Activated naive CD4-positive, alpha-beta T cell treated with anti-CD3 and anti-CD28 coated beads for 36 hours (primary cell): ENCODE measurements at places on chromosomes 5 and 9. TPM values are rescaled to one million over a fixed set of nuclear protein-coding genes. Genes with fewer than 3 reads are reported as not detected.
A peak's percentile ranks its signal among the peaks of the same experiment; 100 is the strongest.

DNA sequence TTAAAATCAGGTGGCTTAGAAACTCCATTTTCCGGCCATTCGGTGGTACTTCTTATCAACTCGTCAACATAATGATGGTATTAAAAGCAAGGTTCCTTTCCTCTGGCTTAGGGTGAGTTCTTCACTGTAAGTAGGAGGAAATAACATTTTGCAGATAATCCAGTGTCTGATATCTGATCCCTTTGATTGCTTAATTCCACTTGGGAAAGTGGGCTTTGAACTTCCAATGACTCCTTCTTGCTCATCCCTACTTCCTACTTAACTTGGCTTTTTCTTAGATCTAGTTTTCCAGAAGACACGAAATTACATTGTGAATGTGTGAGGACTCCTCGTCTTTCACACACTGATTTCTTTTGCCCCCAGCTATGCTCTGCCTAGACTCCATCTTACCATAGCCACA is 31.5 kb downstream of the DDX31 start:
- no peaks in the 10 kb centered on the region for H3K27me3 ChIP-seq
- H3K36me3 ChIP-seq, result peaks cover 41% of the 10 kb centered on the region
- no peak overlapping the region for H3K4me3 ChIP-seq
- no peak for DNase-seq
- H3K27ac ChIP-seq, result no peak overlapping the region
- no peaks in the 10 kb centered on the region for H3K4me1 ChIP-seq

DNA sequence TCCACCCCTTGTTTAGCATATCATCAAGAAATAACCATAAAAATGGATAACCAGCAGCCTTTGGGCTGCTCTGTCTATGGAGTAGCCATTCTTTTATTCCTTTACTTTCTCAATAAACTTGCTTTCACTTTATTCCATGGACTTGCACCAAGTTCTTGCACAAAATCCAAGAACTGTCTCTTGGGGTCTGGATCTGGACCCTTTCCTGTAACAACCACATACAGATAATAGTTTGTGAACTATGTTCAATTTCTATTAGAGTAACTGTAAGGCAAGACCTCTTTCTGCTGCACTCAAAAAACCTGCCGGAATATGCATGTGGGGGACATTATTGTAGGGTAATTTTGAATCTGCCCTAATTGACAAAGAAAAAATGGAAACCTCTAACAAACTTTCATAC is 66.9 kb upstream of the TMEM215 start:
- no peaks in the 10 kb centered on the region for H3K36me3 ChIP-seq
- no peak overlapping the region for H3K4me3 ChIP-seq

DNA sequence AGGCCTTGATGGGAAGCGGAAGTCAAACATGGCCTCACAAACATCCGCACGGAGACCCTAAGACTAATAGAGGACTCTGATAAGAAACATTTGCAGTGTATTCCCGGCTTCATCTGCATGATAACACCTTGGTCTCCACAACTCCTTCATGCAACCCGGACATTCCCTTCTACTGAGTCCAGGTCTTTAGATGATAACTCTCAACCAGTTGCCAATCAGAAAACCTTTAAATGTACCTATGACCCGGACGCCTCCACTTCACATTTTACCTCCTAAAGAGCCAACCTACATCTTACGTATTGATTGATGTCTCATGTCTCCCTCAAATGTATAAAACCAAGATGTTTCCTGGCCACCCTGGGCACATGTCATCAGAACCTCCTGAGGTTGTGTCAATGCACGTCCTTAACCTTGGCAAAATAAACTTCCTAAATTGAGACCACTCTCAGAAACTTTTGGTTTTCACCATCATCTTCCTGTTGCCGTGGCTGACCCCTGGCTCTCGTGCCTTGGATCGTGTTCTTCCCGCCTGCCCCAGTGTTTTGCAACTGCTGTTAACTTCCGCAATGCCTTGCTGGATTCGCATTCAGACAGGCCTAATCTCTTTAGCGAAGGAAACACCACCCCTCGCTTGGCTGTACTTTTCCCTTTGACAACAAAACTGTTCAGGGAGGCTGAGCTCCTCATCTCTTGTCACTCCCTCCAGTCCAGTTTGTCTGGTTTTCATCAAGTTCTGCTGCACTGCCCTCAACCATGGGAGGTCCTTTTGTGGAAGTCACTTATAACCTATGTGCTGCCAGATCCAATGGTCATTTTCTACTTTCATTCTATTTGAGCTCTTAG is 1.1 kb upstream of the DAP start:
- H3K4me3 ChIP-seq, result peak overlapping the region; percentile 63
- H3K4me1 ChIP-seq, result peaks cover 34% of the 10 kb centered on the region
- peaks cover 3% of the 10 kb centered on the region for H3K27me3 ChIP-seq
- H3K27ac ChIP-seq, result peak overlapping the region; percentile 38

NIM1K gene
- 0.57 TPM for total RNA-seq

GRXCR2 gene
- total RNA-seq, result not detected

DNA sequence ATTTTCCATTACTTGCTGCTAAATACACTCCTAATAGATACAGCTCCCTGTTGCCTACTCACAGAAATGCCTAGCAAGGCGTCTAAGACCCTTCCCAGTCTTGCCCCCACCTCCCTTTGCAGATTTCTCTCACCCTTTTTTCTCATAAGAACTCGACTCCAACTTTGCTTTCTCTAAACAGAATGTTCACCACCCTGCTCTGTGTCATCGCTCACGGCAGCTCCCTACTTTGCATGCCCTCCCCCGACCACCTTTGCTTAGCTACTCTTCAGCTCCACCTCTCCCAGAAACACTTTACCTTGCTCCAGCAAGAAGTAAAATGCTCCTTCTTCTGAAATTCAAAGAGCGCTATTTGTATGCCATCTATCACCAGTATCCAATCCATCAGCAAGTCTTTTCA is 15.2 kb upstream of the PPP1R2B start:
- H3K4me3 ChIP-seq, result no peak overlapping the region
- H3K36me3 ChIP-seq, result no peaks in the 10 kb centered on the region
- H3K27ac ChIP-seq, result no peak overlapping the region
- no peaks in the 10 kb centered on the region for H3K27me3 ChIP-seq

DNA sequence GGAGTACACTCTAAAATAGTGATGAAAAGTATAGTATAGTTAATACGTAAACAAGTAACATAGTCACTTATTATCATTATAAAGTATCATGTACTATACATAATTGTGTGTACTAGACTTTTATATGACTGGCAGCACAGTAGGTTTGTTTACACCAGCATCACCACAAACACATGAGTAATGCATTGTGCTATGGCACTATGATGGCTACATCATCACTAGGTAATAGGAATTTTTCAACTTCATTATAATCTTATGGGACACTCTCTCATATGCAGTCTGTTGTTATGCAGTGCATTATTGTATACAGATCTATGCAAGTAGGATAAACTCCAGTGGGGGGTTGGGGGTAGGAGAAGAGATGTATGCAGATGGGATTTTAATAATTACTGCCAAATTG is 52.7 kb upstream of the ELL2 start:
- no peak overlapping the region for H3K4me3 ChIP-seq
- H3K27ac ChIP-seq, result no peak overlapping the region
- peaks cover 4% of the 10 kb centered on the region for H3K27me3 ChIP-seq
- no peaks in the 10 kb centered on the region for H3K36me3 ChIP-seq
- no peaks in the 10 kb centered on the region for H3K4me1 ChIP-seq
- DNase-seq, result no peak

PCDHGC5 gene
- not detected for total RNA-seq

GRCh38 chr5:91386120-91386519 is 3.0 kb upstream of the ARRDC3 start:
- H3K4me3 ChIP-seq, result no peak overlapping the region
- no peaks in the 10 kb centered on the region for H3K27me3 ChIP-seq
- H3K27ac ChIP-seq, result no peak overlapping the region
- H3K4me1 ChIP-seq, result peaks cover 14% of the 10 kb centered on the region
- no peak for DNase-seq
- no peaks in the 10 kb centered on the region for H3K36me3 ChIP-seq

- peaks cover 4% of the 10 kb centered on the region for H3K36me3 ChIP-seq
- peaks cover 3% of the 10 kb centered on the region for H3K4me1 ChIP-seq
- peaks cover 3% of the 10 kb centered on the region for H3K27me3 ChIP-seq
- no peak overlapping the region for H3K4me3 ChIP-seq
- H3K27ac ChIP-seq, result no peak overlapping the region
- no peak for DNase-seq
Measured at GRCh38 chr9:3992924-3993323, 306.9 kb downstream of the GLIS3 start.

- no peaks in the 10 kb centered on the region for H3K4me1 ChIP-seq
- H3K27ac ChIP-seq, result no peak overlapping the region
- no peak for DNase-seq
- H3K4me3 ChIP-seq, result no peak overlapping the region
- H3K36me3 ChIP-seq, result no peaks in the 10 kb centered on the region
Measured at GRCh38 chr9:135705376-135705775, 3.4 kb downstream of the KCNT1 start.

DNA sequence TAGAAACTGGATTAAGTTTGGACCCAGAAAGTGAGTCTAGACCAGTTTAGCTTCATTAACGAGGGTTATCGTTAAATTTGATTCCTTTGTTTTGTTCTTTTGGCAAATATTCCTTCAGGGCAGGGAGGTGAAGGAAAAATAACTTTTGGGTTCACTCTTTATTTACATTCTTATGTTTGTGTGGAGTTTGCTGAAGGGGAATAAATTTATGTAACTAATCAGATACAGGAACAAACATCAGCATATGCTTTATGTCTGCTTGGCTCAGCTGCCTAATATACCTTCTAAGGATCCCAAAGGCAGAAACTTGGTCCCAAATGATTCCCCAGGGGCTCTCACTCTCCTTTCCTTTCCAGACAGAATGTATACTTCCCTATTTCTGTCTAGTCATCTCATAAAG is 132.4 kb downstream of the MCTP1 start:
- H3K4me3 ChIP-seq, result no peak overlapping the region
- H3K27ac ChIP-seq, result no peak overlapping the region
- no peaks in the 10 kb centered on the region for H3K36me3 ChIP-seq
- no peaks in the 10 kb centered on the region for H3K4me1 ChIP-seq

DNA sequence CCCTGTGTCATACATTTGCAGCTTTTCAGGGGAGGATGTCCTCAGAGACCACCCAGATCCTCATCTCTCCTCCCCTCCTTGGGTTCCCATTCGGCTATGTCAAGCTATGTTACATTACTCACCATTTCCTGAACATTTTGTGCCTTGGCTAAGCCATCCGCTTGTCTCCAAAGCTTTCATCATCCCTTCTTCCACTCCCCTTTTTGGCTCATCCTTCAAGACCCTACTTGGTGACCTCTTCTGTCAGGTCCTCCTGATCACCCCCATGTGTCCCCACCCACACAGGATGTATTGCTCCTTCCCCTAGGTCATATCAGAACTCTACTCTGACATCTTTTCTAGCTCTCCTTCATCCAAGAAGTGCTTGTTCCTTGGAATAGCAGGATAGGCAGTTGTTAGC is 81.8 kb downstream of the BOD1 start:
- H3K4me1 ChIP-seq, result no peaks in the 10 kb centered on the region
- H3K27me3 ChIP-seq, result peaks cover 8% of the 10 kb centered on the region
- H3K27ac ChIP-seq, result no peak overlapping the region
- H3K36me3 ChIP-seq, result no peaks in the 10 kb centered on the region

PCDHA5 gene
- total RNA-seq, result not detected

DNA sequence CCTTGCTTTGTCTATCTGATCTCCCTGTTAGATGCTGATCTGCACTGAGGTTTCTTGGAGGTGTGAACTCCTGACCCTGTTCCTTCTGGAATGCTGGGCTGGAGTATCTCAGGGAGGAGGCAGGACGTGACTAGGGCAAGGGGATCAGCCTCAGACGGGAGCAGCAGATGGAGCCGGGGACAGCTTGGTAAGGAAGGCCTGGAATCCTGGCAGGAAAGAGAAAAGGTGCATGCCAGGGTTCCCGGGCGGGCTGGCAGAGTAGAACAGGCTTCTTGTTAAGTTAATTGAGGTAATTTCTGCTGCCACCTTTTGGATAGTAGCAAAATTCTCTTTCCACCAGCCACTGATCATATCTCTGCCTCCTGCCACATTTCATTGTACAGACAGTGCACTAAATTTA is 180.9 kb downstream of the ZNF462 start:
- no peak overlapping the region for H3K4me3 ChIP-seq
- H3K27me3 ChIP-seq, result peaks cover 4% of the 10 kb centered on the region
- no peaks in the 10 kb centered on the region for H3K36me3 ChIP-seq
- H3K27ac ChIP-seq, result no peak overlapping the region

DNA sequence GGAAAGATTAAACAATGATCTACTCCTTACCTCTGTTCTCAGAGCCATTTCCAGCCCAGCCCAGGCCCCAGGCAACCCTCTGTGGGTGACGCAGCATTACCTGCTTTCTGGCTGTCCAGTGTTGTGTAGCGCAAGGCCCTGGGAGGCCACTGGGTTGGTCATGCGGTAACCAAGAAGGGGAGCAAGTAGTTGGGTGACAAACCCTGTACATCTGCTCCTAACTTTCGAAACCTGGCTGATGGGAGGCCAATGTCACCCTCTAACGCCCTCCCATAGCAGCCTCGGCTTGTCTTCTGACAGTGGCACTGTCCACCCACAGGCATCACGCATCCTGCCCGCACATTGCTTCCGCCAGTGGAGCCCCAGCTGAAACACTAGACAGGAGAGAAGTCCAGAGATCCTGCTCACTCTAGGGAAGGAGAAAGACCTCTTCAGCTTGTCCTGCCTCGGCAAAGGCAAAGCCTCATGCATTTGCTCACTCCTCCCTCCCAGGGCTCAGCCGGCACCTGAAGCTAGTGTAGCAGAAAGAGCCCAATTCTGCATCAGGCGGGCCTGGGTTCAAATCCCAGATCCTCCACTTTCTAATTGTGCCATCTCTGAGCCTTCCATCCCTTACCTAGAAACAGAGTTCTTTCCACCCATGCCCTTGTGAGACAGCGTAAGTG is 94.6 kb downstream of the ADAMTS2 start:
- DNase-seq, result no peak
- H3K36me3 ChIP-seq, result no peaks in the 10 kb centered on the region
- no peak overlapping the region for H3K27ac ChIP-seq
- H3K4me3 ChIP-seq, result no peak overlapping the region

GRCh38 chr5:14223372-14223771 is 80.2 kb downstream of the TRIO start:
- no peak overlapping the region for H3K27ac ChIP-seq
- H3K4me3 ChIP-seq, result no peak overlapping the region
- H3K36me3 ChIP-seq, result no peaks in the 10 kb centered on the region
- no peak for DNase-seq
- H3K4me1 ChIP-seq, result peaks cover 7% of the 10 kb centered on the region
- peaks cover 18% of the 10 kb centered on the region for H3K27me3 ChIP-seq

DNA sequence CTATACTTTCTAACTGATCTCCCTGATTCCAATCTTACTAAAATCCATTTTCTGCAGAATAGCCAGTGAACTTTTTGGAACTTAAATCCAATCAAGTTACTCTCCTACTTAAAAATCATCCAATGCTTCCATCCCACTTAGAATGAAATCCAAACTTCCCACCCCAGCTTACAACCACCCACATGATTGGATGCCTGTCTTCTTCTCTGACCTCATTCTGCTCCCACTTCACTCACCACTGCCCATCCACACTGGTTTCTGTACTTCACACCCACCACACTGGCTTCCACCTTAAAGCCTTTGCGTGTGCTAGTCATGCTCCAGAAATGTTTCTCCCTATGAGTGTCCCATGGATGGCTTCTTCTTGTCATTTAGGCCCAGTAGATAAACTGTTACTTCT is 119.7 kb downstream of the PRELID2 start:
- H3K27me3 ChIP-seq, result no peaks in the 10 kb centered on the region

- peak overlapping the region; percentile 4 for H3K27ac ChIP-seq
- DNase-seq, result peak; percentile 89
- H3K4me3 ChIP-seq, result no peak overlapping the region
- peaks cover 15% of the 10 kb centered on the region for H3K4me1 ChIP-seq
- no peaks in the 10 kb centered on the region for H3K36me3 ChIP-seq
- no peaks in the 10 kb centered on the region for H3K27me3 ChIP-seq
Measured at GRCh38 chr9:33225319-33226147, 14.4 kb upstream of the SPINK4 start.

- H3K4me1 ChIP-seq, result no peaks in the 10 kb centered on the region
- no peak overlapping the region for H3K27ac ChIP-seq
- H3K27me3 ChIP-seq, result no peaks in the 10 kb centered on the region
- peaks cover 6% of the 10 kb centered on the region for H3K36me3 ChIP-seq
- DNase-seq, result no peak
Measured at GRCh38 chr5:118921866-118922265, 66.5 kb downstream of the DTWD2 start.
